SK-N-MC (cell line): ENCODE measurements at places on chromosomes 5 and 9.

DNA sequence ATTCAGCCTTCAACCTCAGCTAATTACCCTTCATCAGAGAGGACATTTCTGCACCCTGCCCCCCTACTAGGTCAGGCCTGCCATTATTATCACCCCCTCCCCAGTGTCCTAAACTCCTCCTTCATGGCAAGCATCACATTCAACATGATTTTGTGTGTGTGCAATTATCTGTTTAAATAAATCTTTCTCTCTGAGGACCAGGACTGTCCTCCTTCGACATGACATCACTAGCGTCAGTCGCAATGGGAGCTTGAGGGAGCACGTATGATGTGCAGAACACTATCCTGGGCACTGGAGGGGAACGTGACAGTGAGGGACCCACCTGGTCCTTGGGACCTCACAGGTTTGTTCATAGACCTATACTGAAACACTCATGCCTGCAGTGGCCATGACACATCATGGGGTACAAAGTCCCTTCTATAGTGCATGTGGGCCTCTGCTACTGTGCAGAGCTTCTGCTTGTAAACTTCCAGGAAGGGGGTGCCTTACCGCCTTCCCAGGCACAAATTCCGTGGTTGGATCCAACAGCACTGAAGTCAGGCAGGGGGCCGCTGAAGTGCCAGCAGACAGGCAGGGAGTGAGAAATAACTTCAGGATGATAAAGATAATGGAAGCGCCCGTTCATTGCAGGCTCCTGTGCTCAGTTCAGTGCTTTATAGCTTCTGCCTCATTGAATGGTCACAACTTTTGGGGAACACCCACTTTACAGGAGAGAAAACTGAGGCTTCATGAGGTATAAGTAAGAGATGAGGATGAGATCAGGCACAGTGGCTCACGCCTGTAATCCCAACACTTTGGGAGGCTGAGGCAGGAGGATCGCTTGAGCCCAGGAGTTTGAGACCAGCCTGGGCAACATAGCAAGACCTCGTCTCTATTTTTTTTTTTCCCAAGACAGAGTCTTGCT, 36.0 kb upstream of the STXBP1 start:
- no peak for DNase-seq

DNA sequence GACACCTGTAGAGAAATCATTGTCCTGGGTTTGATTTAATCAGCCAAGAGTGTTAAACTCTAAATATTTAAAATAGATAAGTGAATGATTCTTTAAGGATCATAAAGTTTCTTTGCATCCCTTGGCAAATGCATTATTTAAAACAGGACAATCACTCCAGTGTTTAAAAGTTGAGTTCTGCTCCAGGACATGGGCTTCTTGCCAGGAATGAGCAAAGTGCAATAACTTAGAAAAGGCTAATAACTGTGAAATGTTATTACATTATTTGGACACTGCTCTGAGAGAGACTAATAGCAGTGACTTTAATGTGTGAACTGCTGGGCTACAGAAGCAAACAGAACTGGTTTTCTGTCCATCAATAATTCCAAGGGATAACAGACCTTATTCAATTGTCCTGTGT, 283.3 kb downstream of the GABRB2 start:
- DNase-seq = no peak

GRCh38 chr9:87280421-87280820, 217.2 kb upstream of the DAPK1 start:
- peak; percentile 59 for DNase-seq

- DNase-seq = no peak
These were observed 363.7 kb downstream of the CSNK1G3 start for GRCh38 chr5:123875561-123876275.

DNA sequence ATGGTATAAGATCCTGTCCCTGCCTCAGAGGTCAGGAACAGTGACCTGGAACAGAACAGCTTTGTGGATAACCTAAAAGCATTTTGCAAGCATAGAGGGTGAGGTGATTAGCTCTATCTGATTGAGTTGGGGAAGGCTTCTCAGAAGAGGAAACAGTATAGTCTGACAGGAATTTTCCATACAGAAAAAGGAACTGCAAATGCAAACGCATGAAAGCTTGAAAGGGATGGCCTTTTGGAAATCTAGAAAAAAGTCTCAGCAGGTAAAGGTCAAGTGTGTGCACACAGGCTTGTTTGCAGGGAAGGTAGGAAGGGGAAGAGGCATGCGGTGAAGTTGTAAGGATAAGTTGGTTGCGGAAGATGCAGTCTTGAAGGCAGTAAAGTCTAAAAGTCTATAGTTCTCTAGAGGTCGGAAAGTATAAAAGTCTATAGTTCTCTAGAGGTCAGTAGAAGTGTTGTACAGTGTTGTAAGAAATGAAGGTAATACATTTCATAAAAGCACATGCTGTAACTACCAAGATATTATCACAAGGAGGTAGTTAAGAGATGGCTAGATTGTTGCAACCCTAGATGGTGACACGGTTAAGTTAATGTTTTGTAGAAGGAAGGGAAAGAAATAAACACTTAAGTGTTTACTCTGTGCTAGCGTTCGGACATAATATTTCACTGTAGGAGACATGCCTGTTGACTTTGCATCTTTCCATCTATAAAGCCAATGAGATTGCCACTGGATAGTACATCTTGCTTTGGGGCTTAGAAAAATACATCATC, 16.7 kb upstream of the HSPB3 start:
- DNase-seq = no peak

GRCh38 chr9:131579789-131580211, 34.5 kb downstream of the PRRT1B start:
- no peak for DNase-seq

GRCh38 chr9:115391168-115391825, 273.3 kb upstream of the TNC start:
- peak; percentile 92 for DNase-seq

GRCh38 chr5:79774171-79774854, 84.7 kb downstream of the CMYA5 start:
- no peak for DNase-seq

DNA sequence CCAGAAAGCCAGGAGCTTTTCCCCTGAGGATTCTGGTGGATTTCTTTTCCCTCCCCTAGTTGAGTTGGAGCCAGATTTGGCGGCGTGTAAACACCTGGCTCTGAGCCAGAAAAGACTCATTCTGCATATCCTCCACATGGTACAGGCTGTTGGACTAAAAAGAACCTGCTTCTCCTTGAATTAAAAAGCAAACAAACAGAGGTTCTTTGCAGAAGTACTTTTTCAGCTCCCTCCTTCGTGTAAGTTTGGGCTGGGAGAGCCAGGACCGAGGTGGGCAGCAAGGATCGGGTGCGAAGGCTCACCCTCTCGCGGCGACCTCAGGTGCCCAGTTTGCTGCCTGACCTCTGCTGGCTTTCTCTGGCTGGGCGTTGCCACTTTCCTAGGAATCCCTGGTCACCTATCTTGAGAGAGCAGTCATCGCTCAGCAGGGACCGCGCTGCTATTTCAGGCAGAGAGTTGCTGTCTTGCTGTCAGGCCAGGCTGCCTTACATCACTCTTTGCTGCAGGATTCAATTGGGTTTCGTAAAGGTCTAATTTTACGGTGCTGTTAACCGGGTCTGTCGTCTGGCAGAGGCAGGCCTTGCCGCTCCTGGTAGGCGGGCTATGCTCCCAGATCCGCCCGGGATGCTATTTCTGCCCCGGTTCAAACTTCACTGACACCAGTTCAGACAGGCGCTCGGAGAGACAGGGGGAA, 3.2 kb downstream of the PAPPA start:
- DNase-seq = no peak

GRCh38 chr5:56233230-56233629, at the start of gene ANKRD55:
TSS of gene ANKRD55 (minus strand) at chr5:56233330. CDS start at chr5:56232913, 417 bp downstream.
- no peak for DNase-seq

- no peak for DNase-seq
These were observed 222.7 kb upstream of the ACO1 start for GRCh38 chr9:32161720-32162119.

GRCh38 chr5:17258431-17258830, 41.0 kb downstream of the BASP1 start:
- no peak for DNase-seq

- no peak for DNase-seq
These were observed 169.6 kb downstream of the RORB start for GRCh38 chr9:74666625-74667316.

GRCh38 chr5:52043137-52043536, 659.9 kb downstream of the ISL1 start:
- DNase-seq = no peak

- DNase-seq = no peak
These were observed 30.0 kb upstream of the ARL14EPL start for GRCh38 chr5:116002116-116002906.

DNA sequence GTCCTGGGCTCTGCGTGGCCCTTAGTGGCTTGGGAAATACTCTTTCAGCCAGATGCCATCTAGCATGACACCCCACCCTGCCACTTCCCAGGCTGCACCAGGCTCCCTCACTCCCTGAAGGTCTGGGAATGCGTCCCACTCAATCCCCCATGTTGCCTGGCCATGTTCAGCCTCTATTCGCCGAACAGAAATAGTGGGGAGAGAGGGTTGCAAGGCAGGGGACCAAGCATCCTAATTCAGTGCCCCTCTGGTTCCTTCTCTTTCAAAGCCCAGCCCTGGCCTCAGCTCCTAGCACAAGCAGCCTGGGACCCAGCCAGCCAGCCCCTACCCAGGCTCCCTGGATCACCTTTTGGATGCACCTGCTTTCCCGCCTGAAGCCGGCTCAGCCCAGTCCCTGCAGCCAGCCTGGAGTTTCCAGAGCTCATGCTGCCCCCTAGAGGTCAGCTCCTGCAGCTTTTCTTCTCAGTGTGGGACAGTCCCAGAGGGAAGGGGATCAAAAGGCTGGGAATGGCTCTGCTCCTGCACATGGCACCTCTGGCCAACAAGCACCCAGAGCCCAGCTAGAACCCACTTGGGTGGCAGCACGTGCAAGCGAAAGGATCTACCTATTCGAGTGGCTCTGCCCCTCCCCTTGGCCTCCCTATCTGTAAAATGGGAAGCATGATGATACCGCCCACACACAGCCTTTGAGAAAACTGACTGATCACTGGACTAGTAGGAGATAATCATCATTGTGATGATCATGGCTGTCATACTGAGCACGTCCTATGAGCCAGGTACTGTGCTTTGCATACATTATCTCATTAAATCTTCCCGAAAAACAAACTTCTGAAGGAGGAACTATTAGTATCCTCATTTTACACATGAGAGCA, 48.7 kb upstream of the C5orf58 start:
- DNase-seq = no peak

DNA sequence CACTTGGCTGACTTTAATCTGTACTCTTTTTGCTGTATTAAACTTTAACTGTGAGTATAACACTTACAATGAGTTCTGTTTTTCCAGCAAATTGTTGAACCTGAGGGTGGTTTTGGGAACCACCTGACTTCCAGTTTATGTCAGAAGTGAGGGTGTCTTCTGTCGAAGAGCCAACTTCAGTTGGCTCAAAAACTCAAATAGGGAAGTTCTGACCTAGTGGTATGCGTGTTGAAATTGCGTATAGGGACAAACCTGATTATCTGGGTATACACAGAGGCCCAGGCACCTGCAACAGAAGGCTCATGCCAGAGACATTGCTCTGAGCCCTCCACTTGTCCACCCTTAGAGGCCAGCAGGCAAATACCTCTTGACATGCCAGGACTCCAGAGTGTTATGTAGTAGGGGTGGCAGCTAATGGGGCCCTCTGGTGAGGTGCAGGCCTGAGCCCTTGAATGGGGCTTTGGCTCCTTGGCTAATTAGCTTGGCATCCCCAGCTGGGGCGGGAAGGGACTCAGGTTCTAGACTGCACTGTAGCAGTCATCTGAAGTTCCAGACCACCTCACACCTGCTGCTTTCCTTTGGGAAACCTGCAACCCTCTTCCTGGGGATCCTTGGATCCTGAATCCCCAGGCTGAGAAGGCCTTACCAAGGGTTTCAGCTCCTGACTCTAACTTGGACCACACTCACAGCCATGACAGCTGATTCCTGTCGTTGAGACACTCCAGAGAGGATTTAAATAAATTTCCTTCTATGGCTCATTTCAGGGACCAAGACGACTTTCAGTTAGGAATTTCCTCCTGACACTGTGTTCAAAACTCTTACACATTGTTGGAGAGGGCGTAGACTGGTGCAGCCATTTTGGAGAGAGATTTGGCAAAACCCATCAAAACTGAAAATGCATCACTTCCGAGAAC, 189.6 kb downstream of the HSPA4 start:
- no peak for DNase-seq

DNA sequence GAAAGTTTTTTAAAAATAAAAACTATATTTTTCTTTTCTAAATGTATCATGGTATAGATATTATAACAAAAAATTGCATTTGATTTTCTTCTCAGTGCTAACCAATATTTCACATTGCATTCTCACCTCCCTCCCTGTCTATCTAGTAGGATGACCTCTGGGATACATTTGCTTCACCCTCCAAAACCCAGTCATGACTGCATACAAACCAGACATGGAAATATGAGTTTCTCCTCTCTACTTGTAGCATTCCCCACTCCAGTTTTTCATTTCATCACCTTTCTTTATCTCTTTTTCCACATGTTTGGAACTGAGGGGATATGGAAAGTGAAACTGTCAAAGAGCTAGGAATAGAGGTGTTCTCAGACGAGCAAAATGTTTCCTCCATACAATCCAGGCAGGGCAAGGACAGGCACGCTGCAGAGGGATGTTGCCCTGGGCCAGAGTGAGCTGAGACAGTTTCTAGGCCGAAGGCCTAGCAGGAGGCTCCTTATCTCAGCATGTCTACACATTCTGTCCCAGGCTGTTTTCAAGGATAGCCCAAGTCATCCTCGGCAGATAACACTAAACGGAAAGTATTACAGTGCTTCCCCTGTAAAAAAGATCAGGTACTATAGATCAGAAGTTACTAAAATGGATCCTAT, 46.7 kb downstream of the MEF2C start:
- DNase-seq = no peak

GRCh38 chr5:75512383-75513074, 838 bp downstream of the POLK start:
- DNase-seq = no peak

- DNase-seq = no peak
These were observed 21.5 kb downstream of the SHB start for GRCh38 chr9:38047301-38048251.

DNA sequence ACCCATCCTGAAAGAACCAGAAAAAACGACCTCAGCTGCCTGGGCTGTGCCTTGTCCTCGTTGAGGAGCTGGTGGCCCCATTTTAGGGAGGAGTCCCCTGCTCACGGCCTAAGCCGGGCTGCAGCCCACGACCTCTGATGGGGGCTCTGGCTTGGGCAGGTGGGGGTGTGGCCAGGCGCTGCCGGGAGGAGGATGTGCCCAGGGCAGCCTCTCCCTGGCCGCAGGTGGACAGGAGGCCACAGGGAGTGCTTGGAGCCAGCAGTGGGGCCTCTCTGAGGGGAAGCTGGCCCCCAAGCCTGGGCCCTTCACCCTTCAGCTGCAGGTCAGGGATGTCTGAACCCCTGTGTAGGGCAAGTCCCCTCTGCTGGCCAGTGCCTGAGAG, 2.5 kb downstream of the DIPK1B start:
- no peak for DNase-seq
